Stimulated activated CD8-positive, alpha-beta memory T cell treated with anti-CD3 and anti-CD28 coated beads, Interleukin-15, amount 100 ng/mL, for 1 hour (primary cell): ENCODE measurements at places on chromosomes 7 and 10.

- no peak for DNase-seq
These were observed 576.9 kb downstream of the ANKRD7 start for GRCh38 chr7:118801366-118801765.

GRCh38 chr7:18958627-18959026 lies 158.8 kb downstream of the TWIST1 start:
- no peak for DNase-seq

DNA sequence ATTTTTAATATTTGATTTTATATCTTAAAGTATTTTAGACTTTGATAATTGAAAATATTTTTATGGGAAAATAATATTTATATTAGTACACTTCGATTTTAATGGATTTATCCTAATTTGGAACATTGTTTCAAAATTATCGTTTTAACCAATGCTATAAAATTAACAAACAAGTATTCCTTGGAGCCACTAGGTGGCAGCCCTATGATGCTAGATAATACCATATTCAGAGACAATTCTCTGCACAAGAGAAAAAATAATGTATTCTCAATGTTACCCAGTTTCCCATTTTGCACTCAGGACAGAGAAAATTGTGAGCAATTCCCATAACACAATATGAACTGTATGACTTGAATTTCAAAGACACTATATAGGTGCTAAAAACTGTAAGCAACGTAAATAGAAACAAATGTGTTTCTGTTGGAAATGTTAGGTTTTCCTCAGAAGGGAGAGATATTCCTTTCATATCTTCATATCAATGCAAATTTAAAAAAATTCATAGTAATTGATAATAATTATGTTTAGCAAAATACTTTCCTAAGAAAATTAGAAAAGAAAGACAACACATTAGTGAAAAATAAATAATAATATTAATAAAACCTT lies 237.8 kb downstream of the SEMA3E start:
- DNase-seq, result no peak

- no peak for DNase-seq
These were observed 101.2 kb upstream of the TRIM24 start for GRCh38 chr7:138358850-138359341.

DNA sequence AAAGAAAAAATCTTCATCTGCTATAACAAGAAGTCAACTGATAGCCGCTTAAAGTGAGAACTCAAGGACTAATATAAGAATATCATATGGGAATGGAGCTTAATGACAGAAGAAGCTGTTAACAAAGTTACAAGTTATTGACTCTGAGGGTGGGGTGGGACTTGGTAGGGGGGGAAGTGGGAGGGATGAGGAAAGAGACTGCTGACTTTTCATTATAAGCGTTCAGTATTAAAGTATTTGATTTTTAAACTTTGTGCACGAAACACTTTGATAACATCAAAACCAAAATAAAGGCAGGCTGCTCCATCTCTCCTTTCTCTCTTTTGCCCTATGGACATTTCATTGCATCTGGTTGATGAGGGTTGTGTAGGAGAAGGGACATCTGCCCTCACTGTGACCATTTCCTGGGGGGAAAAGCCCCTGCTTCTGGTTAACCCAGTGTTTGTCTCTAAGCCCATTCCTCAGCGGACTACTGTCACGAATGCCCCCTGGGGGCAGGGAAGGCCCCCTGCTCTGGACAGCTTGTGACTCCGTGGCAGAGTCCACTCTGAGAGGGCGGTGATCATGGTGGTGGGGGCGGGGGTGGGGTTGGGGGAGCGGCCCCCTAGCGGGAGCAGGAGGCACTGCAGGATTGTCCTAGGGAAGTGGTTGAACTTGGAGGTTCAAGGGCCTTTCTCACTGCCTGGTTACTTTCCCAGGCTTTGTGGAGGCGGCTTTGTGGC lies 17.4 kb downstream of the SLC13A4 start:
- DNase-seq, result no peak

- no peak for DNase-seq
These were observed 9.1 kb downstream of the TTYH3 start for GRCh38 chr7:2640846-2641316.

GRCh38 chr10:69860271-69860670 lies 58.6 kb downstream of the COL13A1 start:
- no peak for DNase-seq

DNA sequence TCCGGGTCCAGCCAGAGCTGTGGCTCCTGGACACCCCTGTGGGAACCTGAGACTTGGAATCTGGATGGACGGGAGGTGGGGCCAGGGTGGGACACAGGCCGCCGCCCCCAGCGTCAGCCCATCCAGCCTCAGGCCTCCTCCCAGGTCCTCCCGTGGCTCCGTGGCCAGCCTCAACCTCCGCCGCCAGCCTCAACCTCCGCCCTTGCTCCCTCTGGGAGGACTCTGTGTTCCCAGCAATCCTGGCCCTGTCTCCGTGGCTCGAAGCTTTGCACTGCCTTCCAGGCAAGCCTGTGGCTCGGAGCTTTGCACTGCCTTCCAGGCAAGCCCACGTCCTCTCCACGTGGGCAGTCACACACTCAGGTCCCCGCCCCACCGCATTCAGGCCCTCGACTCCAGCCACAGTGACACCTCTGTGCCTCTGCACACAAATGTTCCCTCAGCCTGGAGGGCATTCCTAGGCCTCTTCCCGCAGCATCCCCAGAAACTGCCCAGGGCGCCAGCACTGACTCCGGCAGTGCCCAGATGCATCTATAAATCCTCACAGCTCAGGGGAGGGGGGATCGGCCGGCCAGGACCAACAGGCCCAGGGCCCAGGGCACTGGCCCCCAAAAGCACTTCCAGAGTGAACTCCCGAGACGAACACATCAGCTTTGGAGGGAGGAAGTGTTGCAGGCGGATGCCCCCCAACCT lies 44.7 kb upstream of the PDGFA start:
- no peak for DNase-seq

DNA sequence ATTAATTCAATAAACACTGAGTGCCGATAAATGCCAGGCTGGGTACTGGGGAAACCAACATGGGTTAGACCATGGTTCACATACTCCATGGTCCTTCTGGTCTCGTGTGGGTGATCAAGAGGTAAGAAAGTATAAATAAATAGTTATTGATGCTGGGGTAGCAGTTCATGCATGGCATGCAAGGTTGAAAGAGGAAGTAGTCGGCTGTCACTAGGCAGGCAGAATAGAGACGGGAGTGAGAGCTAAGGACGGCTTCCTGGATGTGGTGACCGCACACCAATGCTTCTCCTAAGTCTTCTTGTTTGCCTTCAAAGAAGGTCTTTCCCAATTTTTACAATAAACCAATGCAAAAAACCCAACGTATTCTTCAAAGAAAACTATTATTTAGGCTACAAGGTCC lies 208.6 kb downstream of the ADAM12 start:
- no peak for DNase-seq

DNA sequence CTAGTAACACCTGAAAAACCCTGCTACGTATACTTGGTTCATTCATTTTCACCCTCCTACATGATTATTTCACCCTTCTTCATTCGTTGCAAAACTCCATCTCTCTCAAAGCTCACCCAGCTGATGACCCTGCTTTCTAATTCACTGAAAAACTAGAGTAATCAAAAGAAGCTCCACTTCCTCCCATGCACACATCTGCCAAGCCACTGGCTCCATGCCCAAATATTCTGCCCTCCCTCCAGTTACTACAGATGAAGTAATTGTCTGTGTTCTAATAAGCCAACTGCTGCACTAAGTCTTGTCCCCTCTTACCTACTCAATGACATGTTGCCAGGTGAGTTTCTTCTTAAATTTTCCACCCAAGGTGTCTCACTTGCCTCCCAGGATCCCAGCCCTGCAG lies 96.9 kb upstream of the CCDC71L start:
- no peak for DNase-seq

DNA sequence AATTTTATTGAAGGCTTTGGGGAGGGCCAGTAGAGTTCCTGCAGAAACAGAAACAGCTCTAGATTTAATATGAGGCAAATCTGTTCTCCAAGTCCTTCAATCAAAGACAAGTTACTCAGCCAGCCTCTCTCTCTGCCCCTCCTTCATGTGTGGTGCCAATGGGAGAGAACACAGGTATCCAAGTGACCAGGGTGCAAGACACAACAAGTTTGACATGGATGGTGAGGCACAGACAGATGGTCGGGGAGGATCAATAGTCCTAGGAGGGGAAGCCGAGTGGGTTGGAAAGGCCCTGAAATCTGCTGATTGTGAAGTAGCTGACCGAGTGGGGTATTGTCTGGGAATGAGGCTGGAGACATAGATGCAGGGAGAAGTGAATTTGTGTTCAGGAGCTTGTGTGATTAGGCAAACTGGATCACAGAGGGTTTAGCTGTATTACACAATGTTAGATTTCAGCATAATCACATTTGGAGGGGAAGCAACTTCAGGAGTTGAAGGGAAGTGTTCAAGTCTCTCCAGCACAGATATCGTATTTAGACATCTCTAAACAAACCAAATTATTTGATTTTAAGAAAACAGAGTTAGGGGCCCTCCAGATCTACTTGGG lies 1.5 kb downstream of the GIMAP1 start:
- DNase-seq, result no peak

DNA sequence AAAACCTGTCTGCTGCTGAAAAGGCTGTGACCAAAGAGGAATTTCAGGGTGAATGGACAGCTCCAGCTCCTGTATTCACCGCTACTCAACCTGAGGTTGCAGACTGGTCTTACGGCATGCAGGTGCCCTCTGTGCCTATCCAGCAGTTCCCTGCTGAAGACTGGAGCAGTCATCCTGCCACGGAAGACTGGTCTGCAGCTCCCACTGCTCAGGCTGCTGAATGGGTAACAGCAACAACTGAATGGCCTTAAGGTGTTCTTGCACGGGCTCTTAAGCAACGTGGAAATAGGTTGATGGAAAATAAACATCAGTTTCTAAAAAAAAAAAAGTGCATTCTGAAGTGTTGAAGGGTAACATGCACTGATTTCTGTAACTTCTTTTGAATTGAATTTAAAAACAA lies 82.3 kb downstream of the DAGLB start:
- DNase-seq, result no peak

DNA sequence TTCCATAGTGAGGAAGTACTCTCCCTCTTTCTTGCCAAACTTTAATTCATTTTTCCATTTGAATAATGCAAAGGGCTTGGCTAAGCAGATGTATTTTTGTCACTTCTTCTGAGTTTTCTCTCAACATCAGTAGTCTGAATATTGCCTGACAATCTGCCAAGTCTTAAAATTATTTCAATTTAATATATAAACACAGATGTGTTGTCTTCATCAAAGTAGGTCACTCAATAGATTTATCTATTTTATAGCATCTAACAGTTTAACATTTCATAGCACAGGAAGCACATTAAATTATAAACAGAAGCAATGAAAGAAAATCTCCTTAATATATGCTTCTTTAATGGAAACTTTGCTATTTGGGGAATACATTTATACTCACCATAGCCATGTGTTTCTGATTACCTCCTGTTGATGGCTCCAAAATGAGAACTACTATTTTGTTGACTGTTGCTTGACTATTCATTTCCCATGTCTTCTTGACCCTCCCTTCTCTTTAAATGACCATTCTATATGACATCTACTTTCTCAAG lies 4.5 kb downstream of the CPED1 start:
- no peak for DNase-seq

GRCh38 chr7:23333671-23334246 lies 34.6 kb downstream of the MALSU1 start:
- DNase-seq, result no peak

- peak; percentile 36 for DNase-seq
These were observed 26.1 kb downstream of the FAM53B start for GRCh38 chr10:124717911-124718741.

DNA sequence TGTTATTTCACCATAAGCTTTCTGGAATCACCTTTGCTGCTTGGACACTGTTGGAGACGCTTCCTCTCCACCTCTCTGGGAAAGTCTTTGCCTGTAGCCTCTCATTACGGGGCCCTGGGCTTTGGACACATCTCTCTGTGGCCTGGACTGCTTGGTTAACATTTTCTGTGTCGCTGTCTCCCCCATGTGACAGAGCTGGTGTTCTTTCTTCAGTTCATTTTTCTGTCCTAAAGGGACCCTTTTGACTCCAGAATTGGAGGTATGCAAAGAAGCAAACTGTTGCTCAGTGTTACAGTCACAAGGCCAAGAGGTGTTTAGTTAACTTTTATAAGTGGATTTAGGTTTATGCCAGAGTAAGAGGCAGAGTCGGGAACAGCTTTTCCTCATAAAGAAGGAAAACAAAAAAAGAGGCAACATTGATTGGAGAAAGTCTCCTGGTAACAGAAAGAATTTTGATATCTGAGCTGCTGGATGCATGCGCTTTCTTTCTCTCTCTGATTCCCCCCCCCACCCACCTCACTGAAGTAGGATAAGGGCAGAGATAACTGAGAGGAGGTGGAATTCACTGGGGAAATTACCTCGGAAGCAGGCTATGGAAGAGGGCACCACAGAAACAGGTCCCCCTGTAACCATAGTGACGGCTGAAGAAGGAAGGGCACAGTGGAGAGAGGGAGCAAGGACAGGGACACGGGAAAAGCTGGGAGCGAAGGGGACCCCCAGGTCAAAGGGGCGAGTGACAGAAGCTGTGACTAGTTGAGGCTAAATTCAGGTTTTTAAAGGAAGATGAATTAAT lies 57.8 kb downstream of the LGI1 start:
- no peak for DNase-seq

DNA sequence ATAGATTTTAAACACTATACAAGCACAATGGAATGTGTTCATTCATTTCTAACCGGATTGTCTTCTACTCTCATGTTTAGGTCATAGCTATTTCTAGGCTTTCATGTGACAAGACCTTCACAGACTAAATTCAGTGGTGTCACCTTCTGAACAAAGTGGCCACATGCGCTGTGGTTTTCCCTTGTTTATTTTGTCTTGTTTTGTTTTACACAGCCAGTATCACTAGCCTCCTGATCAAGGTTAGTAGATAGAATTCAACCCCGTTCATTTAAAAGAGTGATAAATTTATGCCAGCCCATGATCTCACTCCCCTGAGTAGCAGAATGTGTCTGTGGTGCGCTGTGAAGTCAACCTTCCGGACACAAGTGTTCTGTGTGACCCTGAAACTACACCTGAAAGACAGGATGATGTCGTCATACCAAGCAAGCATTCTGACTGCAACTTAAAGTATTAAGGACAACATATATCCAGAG lies 209.1 kb downstream of the CREB5 start:
- no peak for DNase-seq

- DNase-seq, result no peak
These were observed 90.9 kb downstream of the NT5C2 start for GRCh38 chr10:103102195-103102594.

- no peak for DNase-seq
These were observed 3.5 kb downstream of the GLCCI1 start for GRCh38 chr7:7972128-7972527.

DNA sequence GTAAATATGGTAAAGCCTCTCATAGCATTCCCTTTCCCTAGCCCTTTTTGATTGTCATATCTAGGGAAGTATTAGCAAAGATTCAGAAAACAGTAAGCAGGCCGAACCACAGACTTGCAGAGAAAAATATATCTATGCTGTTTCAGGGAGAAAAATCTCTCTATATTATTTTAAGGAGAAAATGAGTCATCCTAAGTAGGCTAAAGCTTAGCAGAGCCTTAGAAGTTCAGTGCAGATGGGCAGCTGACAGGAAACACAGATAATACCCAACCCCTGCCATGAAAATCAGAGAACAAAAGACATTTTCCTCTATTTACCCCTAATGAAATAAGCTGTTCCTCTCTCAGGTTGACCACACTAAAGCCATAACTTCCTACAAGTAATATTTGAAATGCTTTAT lies 16.5 kb downstream of the C1QL3 start:
- DNase-seq, result no peak

GRCh38 chr7:26061678-26062603 lies 90.1 kb upstream of the NFE2L3 start:
- peak; percentile 62 for DNase-seq

GRCh38 chr10:8279598-8279997 lies 225.1 kb downstream of the GATA3 start:
- no peak for DNase-seq
